ENCODE measurements at places on chromosomes 3 and 15.
A peak's percentile ranks its signal among the peaks of the same experiment; 100 is the strongest.

DNA sequence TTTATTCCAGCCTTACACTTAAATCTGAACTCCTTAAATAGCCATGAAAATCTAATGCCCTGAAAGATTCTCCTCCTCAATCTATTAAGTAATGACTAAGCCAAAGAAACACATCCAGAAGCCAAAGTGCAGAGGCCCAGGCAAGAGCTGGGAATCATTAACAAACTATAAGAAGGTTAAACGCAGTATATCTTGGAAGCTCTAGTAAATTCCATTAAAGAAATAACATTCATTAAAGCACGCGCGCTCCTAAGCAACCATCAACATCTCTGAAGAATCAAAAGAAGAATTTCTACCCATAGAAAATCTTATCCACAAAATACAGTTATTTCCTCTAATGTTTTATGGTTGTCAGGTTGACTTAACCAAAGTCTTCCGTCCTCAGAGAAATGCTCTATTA, 29.5 kb downstream of the MB21D2 start:
- DNase-seq = no peak

- DNase-seq = peak; percentile 47
Measured at GRCh38 chr3:113054552-113054951, 63.8 kb downstream of the GTPBP8 start.

GRCh38 chr3:12345141-12345561, 56.3 kb downstream of the PPARG start:
- DNase-seq = peak; percentile 18

DNA sequence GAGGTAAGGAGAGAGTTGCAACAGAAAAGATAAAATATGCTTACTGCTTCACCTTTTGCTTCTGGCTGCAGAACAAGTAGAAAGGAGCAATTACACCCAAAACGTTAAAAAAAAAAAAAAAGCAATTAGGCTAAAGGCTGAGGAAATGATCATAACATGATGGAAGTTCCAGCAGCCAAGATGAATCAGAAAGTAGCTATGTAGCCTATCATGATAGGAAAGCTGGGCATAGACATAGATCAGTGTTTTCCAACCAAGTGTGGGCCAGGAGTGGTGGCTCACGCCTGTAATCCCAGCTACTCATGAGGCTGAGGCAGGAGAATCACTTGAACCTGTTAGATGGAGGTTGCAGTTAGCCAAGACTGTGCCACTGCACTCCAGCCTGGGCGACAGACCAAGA, 52.6 kb downstream of the AGTR1 start:
- no peak for DNase-seq

DNA sequence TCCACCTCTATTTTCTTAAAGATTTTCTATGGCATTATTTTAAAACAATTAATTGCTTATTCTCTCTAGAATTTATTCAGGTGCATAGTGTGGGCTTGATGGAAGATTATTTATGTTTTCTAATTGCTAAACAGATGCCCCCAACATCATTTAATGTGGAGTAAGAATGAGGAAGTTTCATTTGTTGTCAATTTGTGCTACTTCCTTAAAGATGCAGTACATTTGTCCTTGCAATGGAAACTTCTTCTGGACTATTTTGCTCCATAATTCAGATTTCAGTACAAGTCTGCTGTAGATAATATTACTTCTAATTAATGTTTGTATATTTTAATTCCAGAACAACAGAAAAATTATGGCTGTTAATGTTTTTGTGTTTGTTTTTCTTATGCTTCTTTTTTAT, 104.8 kb downstream of the TGFBR2 start:
- DNase-seq = no peak

GRCh38 chr3:158961911-158962310, 160.1 kb downstream of the MFSD1 start:
- no peak for DNase-seq
